ENCODE measurements at places on chromosomes 7 and 10. TPM values are rescaled to one million over a fixed set of nuclear protein-coding genes. Genes with fewer than 3 reads are reported as not detected.

DNA sequence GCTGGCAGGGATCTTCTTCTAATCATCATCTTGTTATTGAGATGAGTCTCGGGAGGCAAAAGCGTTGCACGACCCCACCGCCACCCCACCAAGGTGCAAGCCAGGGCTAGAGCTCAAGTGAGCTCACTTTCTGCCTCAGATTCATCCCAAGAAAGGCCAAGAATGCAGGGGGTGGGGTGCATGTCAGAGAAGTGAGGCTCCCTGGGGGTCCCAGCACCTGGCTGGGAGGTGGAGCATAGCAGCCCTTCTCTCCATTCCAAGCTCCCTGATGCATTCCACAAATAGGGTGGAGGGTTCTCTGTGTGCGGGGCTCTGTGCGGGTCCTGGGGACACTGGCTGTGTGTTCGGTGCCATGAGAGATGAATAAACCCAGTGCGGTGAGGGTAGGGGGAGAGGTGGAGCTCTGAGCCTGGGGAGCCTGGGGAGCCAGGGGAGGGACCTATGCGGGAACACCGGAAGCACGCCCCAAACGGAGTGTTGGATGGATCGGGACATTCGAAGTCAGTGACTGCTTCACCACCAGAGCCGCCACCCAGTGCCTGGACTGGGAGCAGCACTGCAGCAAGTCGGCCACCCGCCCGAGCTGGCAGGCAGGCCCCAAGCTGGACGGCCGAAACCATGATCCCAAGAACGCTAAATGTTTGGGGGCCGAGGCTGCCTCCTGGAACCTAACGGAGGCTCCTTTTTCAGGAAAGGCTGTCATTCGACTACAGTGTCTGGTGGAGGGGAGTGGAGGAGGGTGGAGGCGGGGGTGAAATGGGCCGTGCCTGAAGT is 17.9 kb upstream of the HMX3 start:
- no peak overlapping the region for H3K4me3 ChIP-seq
- DNase-seq = no peak
- no peaks in the 10 kb centered on the region for H3K4me1 ChIP-seq
- H3K27me3 ChIP-seq = no peaks in the 10 kb centered on the region
- H3K36me3 ChIP-seq = no peaks in the 10 kb centered on the region
- no peak overlapping the region for H3K27ac ChIP-seq

Gene ZNF804B
- not detected for total RNA-seq

DNA sequence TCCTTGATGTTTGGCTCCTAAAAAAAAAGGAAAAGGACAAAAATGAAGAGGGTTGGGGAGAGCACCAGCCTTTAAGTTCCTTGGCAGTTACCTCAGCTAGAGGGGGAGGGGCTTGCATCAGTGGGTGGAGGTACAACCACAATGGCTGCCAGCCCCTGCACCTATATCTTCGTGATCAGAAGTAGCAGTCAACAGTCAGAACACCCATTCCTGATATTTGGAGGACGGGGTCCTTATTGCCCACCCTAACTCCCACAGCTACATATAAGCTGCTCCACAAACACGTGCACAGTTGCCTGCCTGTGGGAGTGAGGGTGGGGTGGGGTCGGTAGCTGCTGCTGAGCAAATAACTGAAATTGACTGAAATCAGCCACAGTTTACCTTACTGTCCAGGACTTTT is 26.2 kb downstream of the C1GALT1 start:
- H3K4me3 ChIP-seq = no peak overlapping the region
- H3K27ac ChIP-seq = no peak overlapping the region
- H3K4me1 ChIP-seq = no peaks in the 10 kb centered on the region

GRCh38 chr10:43843321-43844101 is 194.8 kb upstream of the ZNF32 start:
- H3K4me3 ChIP-seq = no peak overlapping the region
- H3K4me1 ChIP-seq = no peaks in the 10 kb centered on the region
- H3K36me3 ChIP-seq = no peaks in the 10 kb centered on the region
- DNase-seq = peak; percentile 60
- H3K27me3 ChIP-seq = no peaks in the 10 kb centered on the region
- no peak overlapping the region for H3K27ac ChIP-seq

Gene RGS10
- total RNA-seq = 29.5 TPM

DNA sequence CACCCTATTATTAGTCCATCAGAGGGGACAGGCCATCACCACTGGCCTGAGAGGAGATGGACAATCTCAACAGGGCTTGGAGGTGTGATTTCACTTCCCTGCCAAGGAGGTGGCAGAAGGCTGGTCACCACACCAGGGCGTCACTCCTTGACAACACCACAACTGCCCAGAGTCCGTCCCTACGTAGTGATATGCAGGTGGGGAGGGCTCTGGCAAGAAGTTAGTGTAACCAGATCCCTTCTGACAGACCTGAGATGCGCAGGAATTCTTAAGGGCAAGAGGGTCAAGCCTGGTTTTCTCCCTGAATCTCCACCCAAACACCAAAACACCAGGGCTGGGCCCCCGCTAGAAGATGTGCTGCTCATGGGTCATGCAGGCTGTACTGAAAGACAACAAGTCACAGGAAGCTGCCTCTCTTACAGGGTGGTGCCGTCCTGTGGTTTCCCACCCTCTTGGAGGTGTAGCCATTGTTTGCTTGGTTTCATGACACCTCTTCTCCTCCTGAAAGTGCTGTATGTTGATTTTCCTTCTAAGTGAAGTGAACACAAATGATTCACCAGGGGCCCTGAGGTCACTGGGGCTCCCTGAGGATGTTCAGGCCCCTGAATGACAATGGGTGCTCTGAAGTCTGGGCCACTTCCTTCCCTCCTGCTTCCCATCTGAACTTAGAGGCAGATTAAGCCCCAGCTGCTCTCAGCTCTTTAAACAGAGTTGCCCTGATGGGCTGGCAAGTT is 27.1 kb downstream of the ATXN7L1 start:
- H3K27ac ChIP-seq = no peak overlapping the region
- peaks cover 7% of the 10 kb centered on the region for H3K4me1 ChIP-seq
- H3K36me3 ChIP-seq = no peaks in the 10 kb centered on the region
- H3K4me3 ChIP-seq = no peak overlapping the region
- no peak for DNase-seq

Data from tibial nerve (tissue), 4 donors.